Cardiac fibroblast (primary cell): ENCODE measurements at places on chromosomes 6 and 20.

DNA sequence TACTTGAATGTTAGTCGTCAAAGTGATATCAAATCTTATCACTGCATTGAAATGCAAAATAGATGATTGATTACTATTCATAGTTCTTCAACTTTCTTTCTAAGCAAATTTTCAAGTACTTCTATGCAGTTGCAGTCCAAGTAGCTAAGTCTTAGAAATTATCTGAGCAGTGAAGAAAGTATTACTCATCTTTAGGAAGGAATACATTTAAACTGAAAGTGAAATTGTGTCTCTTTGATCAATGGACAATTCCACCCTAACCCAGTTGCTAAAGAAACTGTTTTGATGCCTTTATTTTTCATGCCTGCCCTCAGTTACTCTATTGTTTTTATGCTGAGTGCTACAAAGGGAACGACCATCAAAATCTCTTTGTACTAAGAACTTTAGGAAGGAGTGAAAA is 337.4 kb downstream of the GRIK2 start:
- peak; percentile 31 for DNase-seq

- DNase-seq = no peak
These were observed 33.4 kb upstream of the IPCEF1 start for GRCh38 chr6:154390034-154390433.

DNA sequence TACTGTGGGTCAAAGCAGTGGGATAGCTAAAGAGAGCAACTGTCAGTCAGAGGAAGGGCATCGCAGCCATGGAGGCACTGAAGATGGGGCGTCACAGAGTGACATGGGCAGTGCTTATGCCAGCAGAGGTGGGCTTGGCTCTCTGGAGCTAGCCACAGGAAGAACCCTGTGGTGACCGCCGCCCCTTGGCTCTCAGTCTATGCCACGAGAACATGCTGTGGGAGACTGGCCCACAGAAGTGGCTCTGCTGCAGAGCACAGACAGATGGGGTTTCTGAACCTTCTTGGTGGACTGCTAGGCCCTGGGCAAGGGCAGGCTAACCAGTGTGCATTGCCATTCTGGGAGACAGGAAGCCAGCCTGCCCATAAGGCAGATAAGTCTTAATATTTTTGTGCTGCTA is 290.0 kb upstream of the SUPT3H start:
- no peak for DNase-seq

- DNase-seq = peak; percentile 34
These were observed 3.0 kb downstream of the BAK1 start for GRCh38 chr6:33577106-33577535.

DNA sequence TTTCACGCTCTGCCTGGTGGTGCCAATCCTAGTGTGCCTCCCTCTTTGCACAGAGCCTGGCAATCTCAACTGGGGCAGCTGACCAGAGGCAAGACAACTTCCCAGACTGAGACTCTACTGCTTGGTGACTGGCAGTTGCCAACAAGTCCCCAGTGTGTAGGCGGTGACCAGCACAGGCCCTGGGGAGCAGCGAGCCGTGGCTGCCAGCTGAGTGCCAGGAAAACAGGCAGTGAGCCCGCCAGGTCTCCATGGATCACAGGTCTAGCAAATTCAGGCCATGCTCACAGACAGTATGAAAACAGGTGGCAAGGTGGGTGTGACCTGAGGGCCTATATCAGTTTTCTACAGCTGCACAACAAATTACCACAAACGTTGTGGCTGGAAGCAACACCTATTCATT is 289.9 kb downstream of the KIF16B start:
- no peak for DNase-seq

GRCh38 chr6:122702841-122703240 is 76.7 kb upstream of the FABP7 start:
- DNase-seq = no peak

GRCh38 chr20:54203281-54203680 is 4.6 kb upstream of the PFDN4 start:
- no peak for DNase-seq

GRCh38 chr6:34491091-34491430 is 25.2 kb downstream of the PACSIN1 start:
- DNase-seq = peak; percentile 48

- DNase-seq = no peak
These were observed 50.0 kb upstream of the EZR start for GRCh38 chr6:158868890-158869825.

GRCh38 chr6:47363736-47364135 is 54.0 kb upstream of the TNFRSF21 start:
- DNase-seq = no peak

GRCh38 chr6:156934069-156934460 is 156.9 kb downstream of the ARID1B start:
- no peak for DNase-seq

GRCh38 chr6:100404051-100404450 is 60.7 kb downstream of the SIM1 start:
- no peak for DNase-seq

DNA sequence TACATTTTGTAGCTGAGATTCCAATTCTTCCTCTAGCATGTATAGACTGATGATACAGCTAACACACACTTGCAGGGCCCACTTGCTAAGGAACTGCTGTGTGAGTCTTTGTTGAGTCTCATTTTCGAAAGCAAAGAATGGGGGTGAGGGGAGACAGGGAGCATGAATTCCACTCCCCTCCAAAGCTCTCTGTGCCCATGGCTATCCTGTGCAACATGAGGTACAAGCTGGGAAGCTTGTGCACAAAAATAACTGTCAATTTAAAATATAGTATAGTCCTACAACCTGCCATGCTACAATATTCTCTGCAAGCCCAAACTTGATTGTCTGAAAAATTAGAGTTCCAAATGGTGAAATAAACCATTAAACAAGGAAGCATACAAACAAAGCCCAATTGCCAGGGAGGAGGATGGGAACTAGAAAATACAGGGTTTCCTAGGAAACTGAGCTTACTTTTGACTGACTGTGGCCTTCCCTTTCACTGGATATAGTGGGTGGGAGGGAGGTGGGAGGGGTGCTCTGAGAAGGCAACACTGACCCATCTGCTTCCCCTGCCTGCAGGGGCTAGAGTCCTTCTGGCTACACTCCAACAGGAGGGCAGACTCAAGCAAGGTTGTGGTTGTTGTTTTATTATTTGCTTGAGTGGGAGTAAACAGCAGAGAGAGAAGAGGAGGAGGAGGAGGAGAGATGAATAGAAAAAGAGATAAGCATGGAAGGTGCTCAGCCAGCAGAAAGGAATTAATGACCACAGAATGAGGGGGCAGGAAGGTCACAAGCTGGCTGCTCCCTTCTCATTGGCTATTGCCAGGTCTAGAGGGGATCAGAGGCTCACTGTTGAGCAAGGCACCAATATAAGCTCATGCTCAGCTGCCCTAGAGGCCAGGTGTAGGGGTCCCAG is 84.6 kb downstream of the FYN start:
- DNase-seq = no peak

- DNase-seq = no peak
These were observed 52.9 kb downstream of the ZBTB9 start for GRCh38 chr6:33507261-33507660.

- DNase-seq = no peak
These were observed 53.0 kb downstream of the NUDT3 start for GRCh38 chr6:34339432-34339831.

DNA sequence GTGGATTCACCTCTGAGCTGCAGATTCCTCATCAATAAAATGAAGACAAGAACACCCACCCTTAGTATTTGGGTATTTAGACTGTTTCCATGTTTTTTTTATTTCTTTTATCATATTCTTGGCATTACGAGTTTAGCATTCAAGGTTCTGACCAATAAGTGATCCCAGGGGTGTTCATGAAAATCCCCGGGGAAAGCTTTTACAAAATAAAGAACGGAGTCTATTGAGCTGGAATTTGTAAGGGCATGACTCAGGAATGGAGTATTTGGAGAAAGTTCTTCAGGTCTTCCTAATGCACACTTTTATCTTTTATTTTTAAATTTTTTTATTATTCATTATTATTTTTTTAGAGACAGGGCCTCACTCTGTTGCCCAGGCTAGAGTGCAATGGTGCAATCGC is 19.4 kb upstream of the TOX2 start:
- peak; percentile 55 for DNase-seq

DNA sequence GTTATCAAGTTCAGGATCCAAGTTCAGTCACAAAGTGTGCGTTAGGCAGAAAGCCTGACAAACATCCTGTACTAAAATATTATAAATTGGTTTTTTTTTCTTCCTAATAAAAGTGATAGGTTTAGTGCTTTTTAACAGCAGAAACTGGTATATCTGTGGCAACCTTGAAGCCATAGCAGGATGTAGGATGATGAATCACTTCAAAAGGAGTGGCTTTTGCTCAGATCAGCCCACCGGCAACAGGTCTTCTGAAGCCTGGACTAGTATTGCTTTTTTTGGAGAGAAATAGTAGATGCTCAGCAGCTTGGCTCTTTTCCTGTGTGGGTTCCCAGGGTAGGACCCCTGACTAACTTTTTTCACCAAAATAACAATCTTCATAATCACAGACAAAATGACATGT is 190.8 kb downstream of the EPM2A start:
- peak; percentile 15 for DNase-seq

DNA sequence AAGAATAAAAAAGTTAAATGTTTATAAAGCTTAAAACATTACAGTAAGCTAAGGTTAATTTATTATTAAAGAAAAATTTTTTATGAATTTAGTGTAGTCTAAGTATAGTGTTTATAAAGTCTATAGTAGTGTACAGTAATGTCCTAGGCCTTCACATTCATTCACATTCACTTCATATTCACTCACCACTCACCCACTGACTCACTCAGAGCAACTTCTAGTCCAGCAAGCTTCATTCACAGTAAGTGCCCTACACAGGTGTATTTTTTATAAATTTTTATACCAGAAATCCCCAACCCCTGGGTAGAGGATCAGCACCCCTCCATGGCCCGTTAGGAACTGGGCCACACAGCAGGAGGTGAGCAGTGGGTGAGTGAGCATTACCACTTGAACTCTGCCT is 24.3 kb upstream of the ADGRF1 start:
- DNase-seq = no peak

- DNase-seq = no peak
These were observed 88.5 kb upstream of the PTPN1 start for GRCh38 chr20:50421356-50422340.

- DNase-seq = no peak
These were observed 48.9 kb downstream of the WDR27 start for GRCh38 chr6:169652896-169653295.

GRCh38 chr6:129130959-129131681 is 248.2 kb downstream of the LAMA2 start:
- DNase-seq = peak; percentile 47

DNA sequence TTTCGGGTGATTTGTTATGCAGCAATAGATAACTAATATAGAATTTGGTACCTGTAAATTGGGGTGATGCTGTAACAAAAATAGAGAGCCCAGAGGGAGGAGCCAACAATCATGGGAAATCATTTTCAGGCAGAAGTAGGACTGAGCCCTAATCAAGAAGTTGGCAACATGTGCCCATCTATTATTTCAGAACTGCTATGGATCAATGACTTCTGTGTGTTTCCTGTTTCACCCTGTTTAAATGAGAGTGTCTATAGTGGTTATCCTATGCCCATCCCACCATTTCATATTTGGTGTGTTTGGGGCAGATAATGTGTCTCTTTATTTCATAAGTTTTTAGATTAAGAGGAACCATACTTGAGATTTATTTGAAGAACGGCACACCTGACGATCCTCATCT is 330.8 kb upstream of the CITED2 start:
- no peak for DNase-seq

DNA sequence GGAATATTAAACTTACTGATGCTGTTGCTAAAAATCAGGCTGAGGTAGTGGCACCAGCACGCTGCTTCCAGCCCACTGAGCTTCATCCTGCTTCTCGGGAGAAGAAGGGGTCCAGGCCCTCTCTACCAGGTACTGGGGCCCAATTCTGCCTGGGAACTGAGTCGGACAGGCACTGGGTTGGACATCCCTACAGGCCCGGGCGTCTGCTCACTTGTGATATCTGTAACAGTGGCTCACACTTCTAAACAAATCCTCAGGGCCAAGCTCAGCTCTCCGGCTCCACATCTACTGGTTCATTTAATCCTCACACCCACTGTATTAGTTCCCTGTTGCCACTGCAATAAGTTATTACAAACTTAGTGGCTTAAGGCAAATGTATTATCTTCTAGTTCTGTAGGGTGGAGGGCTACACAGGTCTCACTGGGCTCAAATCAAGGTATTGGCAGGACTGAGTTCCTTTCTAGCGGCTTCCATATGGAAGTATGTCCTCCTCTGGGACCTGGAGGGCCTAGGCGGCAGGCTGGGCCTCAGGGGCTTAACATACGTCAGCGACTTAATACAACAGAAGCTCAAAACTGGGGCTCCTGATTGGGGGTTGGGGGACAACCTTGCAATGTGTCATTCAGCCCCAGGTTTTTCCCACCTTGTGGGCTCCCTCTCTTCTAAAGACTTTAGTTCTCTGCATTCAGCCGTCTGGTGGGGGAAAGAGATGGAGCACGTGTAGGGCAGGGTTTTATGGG is 1.6 kb upstream of the KCNK15 start:
- DNase-seq = no peak

DNA sequence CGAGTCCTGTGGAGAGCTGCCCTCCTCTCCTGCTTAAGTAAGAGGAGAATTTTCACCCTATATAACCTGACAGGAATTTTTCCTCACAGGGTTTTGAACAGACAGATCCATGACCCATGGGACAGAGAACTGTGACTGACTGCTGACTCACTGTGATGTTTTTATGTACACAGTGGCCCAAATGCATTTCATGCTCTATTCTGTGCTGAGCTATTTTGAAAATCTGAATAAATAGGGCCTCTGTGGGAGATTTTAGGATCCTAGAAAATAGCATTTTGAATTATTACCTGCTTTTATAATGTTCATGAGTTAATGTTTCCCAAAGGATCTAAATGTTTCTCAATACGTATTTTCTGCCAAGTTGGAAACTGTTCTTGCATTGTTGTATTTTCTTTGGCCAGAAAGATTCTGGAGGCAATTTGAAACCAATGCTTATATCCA is 577.4 kb downstream of the HTR1B start:
- peak; percentile 51 for DNase-seq

GRCh38 chr6:100447081-100447899 is 17.4 kb downstream of the SIM1 start:
- DNase-seq = peak; percentile 24
